ENCODE measurements at places on chromosomes 13 and 19.

DNA sequence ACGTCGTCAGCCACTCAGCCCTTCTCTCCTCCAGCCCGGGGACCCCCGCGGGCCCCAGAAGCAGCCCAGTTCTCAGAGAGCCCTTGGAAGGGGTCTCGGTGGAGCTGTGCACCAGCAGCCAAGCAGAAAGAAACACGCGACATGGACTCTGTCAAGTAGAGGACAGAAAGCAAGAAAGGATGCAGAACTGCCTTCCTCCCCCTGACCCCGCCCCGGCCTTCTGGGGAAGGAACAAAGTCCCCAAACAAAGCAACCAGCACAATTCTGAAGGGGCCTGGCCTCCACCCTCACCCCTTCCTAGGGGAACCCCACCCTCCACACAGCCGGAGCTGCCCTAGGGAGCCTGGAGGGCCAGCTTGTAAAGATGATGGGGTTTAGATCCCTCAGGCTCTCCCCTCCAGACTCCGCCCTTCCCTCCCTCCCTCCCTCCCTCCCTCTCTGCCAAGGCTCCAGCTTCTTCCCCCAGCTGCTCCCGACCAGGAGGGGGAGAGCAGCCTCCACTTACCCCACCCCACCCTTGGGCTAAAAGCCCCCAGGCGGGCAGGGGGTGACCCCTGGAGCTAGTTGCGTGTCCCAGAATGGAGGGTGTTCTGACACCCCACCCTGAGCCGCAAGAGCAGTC, 7.8 kb downstream of the LYL1 start:
- DNase-seq = no peak

DNA sequence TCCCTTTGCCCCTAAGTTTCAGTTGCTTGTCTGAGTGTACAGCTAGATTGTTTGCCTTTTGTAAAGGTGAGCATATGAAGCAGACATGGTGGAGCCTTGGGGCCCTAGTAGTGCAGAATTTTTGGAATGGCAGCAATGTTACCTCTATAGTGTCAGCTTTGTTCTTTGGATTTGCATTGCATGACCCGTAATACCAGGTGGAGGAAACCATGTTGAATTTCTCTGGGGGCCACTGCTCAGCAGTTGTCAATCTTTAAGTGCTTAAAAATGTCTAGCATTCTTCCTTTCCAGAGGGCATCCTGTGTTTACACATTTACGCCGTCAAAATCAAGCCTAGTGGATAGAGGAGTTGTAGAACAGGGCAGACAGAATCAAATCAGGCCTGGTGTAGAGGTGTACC, 303.3 kb downstream of the ATP8A2 start:
- DNase-seq = no peak

GRCh38 chr19:19234220-19234816, 22.6 kb downstream of the NCAN start:
- DNase-seq = no peak

- DNase-seq = no peak
These were observed 47.7 kb downstream of the ZMYM2 start for GRCh38 chr13:20006206-20006605.

DNA sequence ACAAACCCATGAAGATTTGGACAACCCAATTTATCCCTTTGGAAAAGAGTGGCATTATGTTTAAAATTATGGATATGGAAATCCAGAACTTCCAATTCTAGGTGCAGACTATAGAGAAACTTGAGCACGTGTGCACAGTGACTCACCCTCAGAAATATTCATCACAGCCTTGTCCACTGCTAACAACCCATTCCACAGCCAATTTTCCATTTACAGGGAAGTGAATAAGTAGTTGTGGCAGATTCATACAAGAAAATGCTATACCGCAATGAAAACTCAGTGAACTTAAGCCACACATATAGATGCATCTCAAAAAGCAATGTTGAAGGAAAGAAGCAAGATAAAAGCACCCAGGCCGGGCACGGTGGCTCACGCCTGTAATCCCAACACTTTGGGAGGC, 133.3 kb downstream of the USP12 start:
- peak; percentile 15 for DNase-seq

GRCh38 chr13:42116225-42116624, 67.8 kb downstream of the DGKH start:
- no peak for DNase-seq

- peak; percentile 16 for DNase-seq
These were observed 104.7 kb downstream of the RGCC start for GRCh38 chr13:41562083-41562482.

- DNase-seq = no peak
These were observed 922 bp downstream of the PLEKHG2 start for GRCh38 chr19:39413272-39413910.

DNA sequence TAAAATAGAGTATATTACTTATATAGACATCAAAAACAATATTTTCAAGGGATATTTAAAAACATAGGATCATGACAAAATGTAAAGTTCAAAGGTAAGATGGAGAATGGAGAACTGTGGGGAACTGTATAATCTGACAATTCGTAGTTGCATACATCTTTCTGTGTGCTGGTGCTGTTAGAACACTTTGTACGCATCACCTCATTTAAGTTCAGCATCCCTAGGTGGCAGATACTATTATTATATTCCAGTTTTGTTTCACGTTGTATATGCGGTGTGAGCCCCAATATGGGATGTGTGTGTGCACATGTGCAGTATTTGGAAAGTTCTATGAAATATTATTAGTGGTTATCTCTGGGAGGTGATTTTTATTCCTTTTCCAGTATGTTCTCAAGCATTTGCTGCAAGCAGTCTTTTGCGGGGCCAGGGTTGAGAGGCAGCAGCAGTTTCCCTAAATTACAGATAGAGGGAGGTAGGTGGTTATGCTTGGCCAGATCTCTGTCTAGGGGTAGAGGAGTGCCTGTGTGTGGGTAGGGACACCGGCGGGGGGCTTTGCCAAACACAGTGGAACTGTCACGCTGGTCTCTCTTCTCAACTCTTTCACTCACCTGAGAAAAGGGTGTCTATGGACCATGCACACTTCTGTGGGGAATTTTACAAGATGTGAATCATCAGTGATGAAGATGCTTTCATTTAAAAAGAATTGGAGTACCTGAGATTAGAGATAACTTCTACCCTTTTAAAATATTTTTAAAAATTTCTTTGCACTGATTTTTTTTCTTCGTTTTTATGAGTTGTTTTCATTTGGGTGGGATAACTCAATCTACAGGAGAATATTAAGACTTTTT, 55.6 kb upstream of the ALOX5AP start:
- DNase-seq = no peak

Measured in amniotic stem cell (primary cell).